Smooth muscle cell of bladder (primary cell): ENCODE measurements at places on chromosomes 16 and 17. TPM values are rescaled to one million over a fixed set of nuclear protein-coding genes. Genes with fewer than 3 reads are reported as not detected.

Gene BCL6B
- 0.83 TPM in 1 of 2 replicates, not detected in the other for total RNA-seq

Gene PYDC1
- not detected in 2 replicates for total RNA-seq

Gene MT1M
- total RNA-seq, result 0.74 and 2.1 TPM in 2 replicates

Gene SLC52A1
- total RNA-seq, result 0.14 TPM in 1 of 2 replicates, not detected in the other

Gene HSPB9
- total RNA-seq, result not detected in 2 replicates

Gene P2RX1
- 0.57 and 1.2 TPM in 2 replicates for total RNA-seq

Gene TMEM88
- 0.14 and 0.28 TPM in 2 replicates for total RNA-seq

Gene C16orf74
- total RNA-seq, result 4.7 and 6.9 TPM in 2 replicates

Gene KRT32
- total RNA-seq, result under 0.01 TPM in 1 of 2 replicates, not detected in the other

Gene FZD2
- total RNA-seq, result 7.7 and 10.0 TPM in 2 replicates

Gene TEN1
- total RNA-seq, result 14.1 and 15.5 TPM in 2 replicates

Gene OMG
- total RNA-seq, result 2.0 and 6.0 TPM in 2 replicates

Gene KRTAP3-2
- not detected in 2 replicates for total RNA-seq

Gene LRRC75A
- total RNA-seq, result 0.71 and 0.83 TPM in 2 replicates

Gene USP22
- 189 and 245 TPM in 2 replicates for total RNA-seq

Gene DUXB
- total RNA-seq, result not detected in 2 replicates

Gene PDILT
- not detected in 2 replicates for total RNA-seq

Gene C17orf107
- total RNA-seq, result 4.3 and 6.1 TPM in 2 replicates

Gene FGF11
- 0.71 and 3.4 TPM in 2 replicates for total RNA-seq

Gene DNAI2
- total RNA-seq, result not detected in 2 replicates

Gene MYH8
- under 0.01 TPM in 1 of 2 replicates, not detected in the other for total RNA-seq

Gene NPIPB2
- 4.3 and 5.7 TPM in 2 replicates for total RNA-seq

Gene PITPNM3
- 0.14 and 0.28 TPM in 2 replicates for total RNA-seq

Gene CMTM2
- total RNA-seq, result not detected in 2 replicates

Gene SKAP1
- not detected in 2 replicates for total RNA-seq

Gene KRTAP4-7
- not detected in 2 replicates for total RNA-seq

Gene PLA2G10
- not detected in 2 replicates for total RNA-seq

Gene CIBAR2
- total RNA-seq, result not detected in 2 replicates

Gene ABI3
- total RNA-seq, result 0.09 and 0.14 TPM in 2 replicates

Gene CHST4
- not detected in 2 replicates for total RNA-seq

Gene ZNF19
- total RNA-seq, result 2.4 and 2.6 TPM in 2 replicates

Gene AHSP
- total RNA-seq, result not detected in 2 replicates

Gene TNFRSF13B
- not detected in 2 replicates for total RNA-seq

Gene PLXDC1
- total RNA-seq, result 0.28 and 0.83 TPM in 2 replicates

Gene NAGLU
- total RNA-seq, result 26.3 and 27.0 TPM in 2 replicates

Gene TNFRSF17
- total RNA-seq, result not detected in 2 replicates

Gene CYGB
- 68.1 and 84.9 TPM in 2 replicates for total RNA-seq

Gene CLEC19A
- total RNA-seq, result not detected in 2 replicates

Gene CTRB1
- not detected in 2 replicates for total RNA-seq

Gene SOCS1
- total RNA-seq, result 2.4 and 3.1 TPM in 2 replicates

Gene CDH3
- 0.09 and 0.14 TPM in 2 replicates for total RNA-seq

Gene PRKCB
- under 0.01 and 0.28 TPM in 2 replicates for total RNA-seq

Gene C17orf75
- 17.1 and 19.1 TPM in 2 replicates for total RNA-seq

Gene ESRP2
- 0.09 and 0.14 TPM in 2 replicates for total RNA-seq

Gene KRTAP9-6
- total RNA-seq, result not detected in 2 replicates

Gene IL34
- total RNA-seq, result 4.1 and 5.3 TPM in 2 replicates

Gene ZFP3
- total RNA-seq, result 1.0 and 1.3 TPM in 2 replicates

Gene MED1
- total RNA-seq, result 14.6 and 15.0 TPM in 2 replicates

Gene ADAD2
- not detected in 2 replicates for total RNA-seq
